ENCODE measurements at places on chromosomes 2 and 18.

- DNase-seq = no peak
These were observed 133.6 kb downstream of the GULP1 start for GRCh38 chr2:188425266-188425665.

- no peak for DNase-seq
These were observed 318.7 kb downstream of the PDE11A start for GRCh38 chr2:177753682-177754491.

GRCh38 chr2:219856602-219857001, 229.2 kb downstream of the SLC4A3 start:
- no peak for DNase-seq

GRCh38 chr18:37361335-37362157, 204.1 kb downstream of the CELF4 start:
- DNase-seq = no peak

GRCh38 chr18:26453386-26453901, 94.9 kb downstream of the KCTD1 start:
- DNase-seq = no peak

DNA sequence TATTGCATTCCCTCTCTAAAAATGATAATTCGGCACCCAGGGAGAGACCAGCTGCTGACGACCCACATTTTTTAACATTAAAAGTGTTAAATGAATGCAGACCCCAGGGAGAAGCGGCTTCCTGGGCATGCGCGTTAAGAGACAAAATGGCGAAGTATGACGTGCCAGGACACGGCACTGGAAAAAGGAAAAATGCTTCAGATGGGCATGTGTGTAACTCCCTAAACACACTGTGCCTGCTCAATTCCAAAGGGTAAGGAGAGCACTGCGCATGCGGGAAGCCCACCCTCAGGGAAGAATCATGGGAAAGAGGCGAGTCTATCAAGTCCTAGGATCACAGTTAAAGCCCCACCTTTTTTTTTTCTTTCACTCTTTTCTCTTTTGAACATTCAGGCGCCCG, 58.1 kb downstream of the CYP26B1 start:
- DNase-seq = no peak

DNA sequence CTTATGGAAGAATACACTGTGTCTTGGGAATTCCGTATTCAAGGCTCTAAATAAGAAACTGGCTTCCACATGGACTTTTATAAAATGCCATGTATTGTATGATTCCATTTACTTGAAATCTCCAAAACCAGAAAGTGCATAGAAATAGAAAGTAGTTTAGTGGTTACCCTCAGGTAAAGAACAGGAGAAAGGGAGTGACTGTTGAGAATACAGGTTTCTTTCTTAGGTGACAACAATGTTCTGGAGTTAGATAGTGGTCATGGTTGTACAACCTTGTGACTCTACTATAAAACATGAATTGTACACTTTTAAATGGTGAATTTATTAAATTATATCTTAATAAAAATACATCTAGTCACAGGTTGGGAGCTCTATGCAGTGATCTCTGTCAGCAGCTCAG, 481.8 kb downstream of the SPAG16 start:
- DNase-seq = no peak

DNA sequence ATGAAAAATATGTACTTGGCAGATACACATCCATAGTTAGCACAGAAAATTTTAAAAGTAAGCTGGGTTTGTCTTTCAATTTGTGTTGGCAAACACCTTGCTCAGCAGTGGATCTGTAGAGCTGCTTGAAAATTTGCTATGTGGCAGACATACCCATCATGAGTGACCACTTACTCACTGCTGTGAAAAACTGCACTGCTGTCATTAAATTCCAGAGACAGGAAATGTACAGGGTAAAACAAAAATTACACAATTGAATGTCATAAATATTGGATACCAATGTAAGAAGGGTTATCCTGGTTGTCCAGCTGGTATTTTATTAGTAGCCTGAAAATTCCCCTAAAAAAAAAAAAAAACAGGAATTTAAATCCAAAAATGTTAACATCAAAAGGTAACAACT, 24.5 kb downstream of the NIF3L1 start:
- no peak for DNase-seq

DNA sequence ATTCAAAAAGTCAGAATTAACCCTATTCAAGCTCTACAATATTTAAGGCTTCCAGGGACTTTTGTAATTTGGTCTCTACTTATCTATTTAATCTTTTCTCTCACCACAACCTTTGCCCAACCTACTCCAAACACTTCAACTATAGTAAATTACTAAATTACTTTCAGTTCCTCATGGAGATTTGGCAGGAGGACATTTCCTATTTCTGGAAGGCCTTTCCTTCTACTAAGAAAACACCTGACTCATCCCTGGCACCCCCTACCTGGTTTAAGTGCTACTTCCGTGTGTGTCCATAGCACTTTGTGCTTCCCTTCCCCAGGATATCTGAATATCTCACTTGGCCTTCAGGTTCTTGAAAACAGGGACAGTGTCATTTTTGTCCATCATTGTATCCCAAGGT, 96.3 kb downstream of the UPP2 start:
- DNase-seq = no peak

GRCh38 chr2:48383036-48383435, 146.9 kb upstream of the STON1 start:
- peak; percentile 20 for DNase-seq

DNA sequence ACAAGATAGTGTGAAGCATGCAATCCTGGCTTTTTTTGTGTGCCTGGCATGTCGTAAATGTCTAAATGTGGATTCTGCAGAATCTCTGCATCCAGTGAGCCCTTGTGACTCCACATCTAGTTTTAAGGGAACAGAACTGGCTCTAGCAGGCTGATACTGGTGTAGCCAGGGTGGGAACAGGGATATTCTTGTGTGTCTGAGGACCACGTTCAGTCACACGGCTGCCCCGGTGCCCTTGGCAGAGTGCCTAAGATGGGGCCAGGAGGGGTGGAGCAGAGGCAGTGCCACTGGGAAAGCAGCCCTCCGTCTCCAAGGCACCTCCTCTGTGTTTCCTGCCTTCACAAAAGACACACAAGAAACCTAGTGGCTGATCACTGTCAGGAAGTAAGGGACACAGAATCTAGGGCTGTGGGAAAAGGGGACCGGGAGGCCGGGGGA, 91.5 kb upstream of the PARD3B start:
- no peak for DNase-seq

DNA sequence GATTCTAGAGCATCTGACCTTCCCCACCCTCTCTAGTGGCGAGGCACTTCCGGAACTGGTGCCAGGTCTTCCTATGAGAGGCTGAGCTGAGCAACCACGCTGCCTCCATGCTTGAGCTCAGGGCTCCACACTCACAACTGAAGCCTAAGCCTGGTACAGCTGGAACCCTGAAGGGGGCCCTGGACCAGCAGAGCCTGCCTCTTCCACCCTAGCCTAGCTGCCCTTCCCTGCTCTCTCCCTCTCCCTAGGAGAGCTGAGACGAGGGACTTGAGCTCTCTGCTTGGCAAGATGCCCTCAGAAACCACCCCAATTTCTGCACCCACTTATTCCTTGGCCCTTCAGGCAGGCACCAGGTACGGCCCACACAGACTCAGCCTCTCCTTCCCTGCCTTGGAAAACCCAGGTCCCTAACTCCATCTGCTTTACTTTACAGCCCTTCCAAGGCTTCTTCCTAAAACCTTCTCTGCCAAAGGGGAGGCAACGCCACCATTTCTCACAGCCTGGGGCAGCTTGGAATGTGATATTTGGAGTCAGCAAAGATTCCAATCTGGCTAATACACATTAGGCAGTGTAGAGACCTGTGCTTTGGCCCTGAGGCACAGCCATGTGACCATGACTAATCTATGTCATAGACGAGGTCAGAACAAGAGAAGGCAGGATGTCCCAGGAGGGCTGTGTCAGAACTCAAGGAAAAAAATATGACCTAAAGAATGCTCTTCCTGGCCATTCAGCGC, 18.8 kb downstream of the COX7A2L start:
- DNase-seq = no peak

GRCh38 chr2:152564754-152565551, 152.3 kb downstream of the PRPF40A start:
- no peak for DNase-seq

DNA sequence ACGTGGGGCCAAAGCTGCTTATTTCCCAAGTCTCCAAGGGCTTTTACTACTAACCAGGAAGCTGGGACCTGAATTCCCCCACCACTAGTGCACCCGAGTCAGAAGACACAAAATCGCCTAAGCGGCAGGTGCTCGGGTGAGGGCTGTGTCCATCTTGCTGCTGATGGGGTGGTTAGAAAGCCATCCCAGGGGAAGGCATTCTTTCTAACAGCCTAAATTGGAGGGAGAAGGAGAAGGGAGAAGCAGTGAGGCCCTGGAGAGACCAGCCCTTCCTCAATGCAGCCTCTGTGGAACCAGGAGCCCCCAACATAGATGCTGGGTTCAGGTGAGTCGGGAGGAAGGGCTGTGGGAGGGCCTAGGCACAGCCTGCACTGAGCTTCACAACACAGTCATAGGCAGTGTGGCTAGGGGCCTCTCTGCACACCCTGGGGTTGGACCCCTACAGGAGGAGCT, 1.9 kb upstream of the PROM2 start:
- DNase-seq = no peak

All from GF-D8 (cell line).